ENCODE measurements at places on chromosomes 16 and 17.

DNA sequence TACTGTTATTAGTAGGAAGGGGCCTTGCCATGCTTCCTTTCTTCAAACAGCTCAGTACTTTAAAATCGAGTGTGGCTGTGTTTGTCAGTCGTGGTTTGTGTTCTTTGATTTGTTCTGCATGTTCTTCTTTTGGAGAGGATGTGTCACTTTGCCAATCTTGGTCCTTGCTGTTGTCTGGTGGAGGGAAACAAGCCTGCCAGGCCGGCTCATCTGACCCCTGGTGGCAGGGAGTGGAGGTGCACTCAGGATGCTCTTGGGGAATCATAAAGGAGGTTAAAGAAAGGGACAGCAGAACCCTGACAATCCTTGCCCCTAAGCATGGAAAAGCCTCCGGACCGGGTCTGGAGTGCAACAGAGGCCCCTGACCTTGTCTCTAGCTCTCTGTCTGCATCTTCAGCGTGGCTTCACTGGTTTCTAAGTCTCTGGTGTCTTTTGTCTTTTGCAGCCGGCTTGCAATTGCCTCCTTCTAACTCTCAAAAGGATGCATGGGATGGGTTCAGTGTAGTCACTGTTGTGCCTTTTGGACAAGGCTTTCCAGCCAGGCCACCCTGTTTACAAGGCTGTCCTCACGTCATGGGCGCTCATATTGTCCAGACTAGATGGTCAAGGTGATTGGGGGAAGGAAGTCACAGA, 135.8 kb downstream of the WWOX start:
- peak; percentile 89 for DNase-seq

- no peak for DNase-seq
Measured at GRCh38 chr17:46809110-46809571, 9.4 kb downstream of the WNT3 start.

DNA sequence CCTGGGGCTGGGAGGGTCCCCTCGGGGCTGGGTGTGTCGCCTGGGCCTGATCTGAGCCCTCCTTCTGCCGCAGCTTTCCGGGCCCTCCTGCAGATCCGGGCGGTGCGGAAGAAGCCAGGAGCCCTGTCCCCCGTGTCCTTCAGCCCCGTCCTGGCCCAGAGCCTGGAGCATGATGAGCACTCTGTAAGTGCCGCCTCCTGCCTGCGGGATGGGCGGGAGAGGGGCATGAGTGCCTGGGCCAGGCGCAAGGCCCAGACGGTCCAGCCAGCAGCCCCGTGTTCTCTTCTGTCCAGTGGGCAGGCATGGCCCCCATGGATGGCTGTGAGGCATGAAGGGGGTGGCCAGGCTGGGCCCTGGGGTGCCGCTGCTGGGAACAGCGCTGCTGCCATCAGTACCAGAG, 16.0 kb upstream of the NUDT16L1 start:
- DNase-seq = peak; percentile 72

- DNase-seq = no peak
Measured at GRCh38 chr16:89383095-89384003, 107.0 kb downstream of the ANKRD11 start.

- DNase-seq = no peak
Measured at GRCh38 chr16:75250089-75250808, 1.2 kb downstream of the BCAR1 start.

GRCh38 chr17:7644775-7645174, 6.0 kb upstream of the ATP1B2 start:
- DNase-seq = no peak

- DNase-seq = no peak
Measured at GRCh38 chr16:74601126-74601871, 5.6 kb downstream of the GLG1 start.

GRCh38 chr16:10578474-10579316, 1.7 kb downstream of the EMP2 start:
- DNase-seq = no peak

DNA sequence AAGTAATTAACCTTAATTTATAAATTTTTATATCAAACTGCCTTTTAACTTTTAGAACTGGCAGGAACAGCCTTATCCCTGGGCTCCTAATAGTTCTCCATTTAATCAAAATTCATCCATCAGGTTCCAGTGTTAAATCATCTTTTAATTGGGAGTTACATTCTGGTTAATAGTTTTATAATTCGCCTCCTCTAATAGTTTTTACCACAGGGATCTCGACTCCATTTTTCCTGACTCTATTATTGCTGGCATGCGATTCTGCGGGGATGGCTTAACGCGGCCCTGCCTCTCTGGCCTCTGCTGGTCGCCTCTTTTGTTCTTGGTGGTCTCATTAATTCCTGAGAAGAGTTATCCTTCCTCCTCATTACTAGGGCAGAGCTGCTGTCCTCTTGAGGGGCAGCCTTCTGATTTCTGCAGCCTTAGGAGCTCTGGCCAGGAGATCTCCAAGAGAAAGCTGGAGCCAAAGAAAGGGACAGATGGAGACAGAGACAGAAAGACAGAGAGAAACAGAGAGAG, 71.1 kb downstream of the MRM1 start:
- DNase-seq = no peak

DNA sequence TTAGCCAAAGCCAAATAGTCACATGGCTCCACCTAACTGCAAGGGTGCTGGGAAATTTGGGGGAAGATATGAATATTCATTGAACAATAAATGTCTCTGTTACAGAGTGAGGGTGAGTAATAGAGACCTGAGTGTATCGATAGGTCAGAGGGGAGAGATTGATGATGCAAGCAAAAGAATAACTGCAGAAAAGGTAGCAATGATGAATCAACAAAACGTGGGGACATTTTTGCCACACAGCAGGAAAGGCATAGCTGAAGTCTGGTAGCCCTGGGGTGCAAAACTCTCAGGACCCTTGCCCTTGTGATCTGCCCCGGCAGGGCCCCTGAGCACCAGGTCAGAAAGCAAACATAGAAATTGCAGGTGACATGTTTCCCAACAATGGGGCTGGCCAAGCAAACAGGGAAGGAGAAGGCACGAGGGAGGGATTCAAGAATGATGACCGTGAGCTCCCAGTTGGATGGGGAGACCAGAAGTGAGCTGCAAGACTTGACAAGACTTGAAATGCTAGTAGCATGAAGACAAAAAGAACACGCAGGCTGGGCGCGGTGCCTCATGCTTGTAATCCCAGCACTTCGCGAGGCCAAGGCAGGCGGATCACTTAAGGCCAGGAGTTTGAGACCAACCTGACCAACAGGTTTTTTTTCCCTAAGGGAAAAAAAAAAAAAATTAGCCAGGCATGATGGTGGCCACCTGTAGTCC, 12.7 kb upstream of the HERPUD1 start:
- DNase-seq = no peak

GRCh38 chr17:81476097-81476496, 36.5 kb downstream of the ACTG1 start:
- DNase-seq = no peak

- DNase-seq = no peak
Measured at GRCh38 chr16:29809850-29810698, 1.9 kb upstream of the PRRT2 start.

DNA sequence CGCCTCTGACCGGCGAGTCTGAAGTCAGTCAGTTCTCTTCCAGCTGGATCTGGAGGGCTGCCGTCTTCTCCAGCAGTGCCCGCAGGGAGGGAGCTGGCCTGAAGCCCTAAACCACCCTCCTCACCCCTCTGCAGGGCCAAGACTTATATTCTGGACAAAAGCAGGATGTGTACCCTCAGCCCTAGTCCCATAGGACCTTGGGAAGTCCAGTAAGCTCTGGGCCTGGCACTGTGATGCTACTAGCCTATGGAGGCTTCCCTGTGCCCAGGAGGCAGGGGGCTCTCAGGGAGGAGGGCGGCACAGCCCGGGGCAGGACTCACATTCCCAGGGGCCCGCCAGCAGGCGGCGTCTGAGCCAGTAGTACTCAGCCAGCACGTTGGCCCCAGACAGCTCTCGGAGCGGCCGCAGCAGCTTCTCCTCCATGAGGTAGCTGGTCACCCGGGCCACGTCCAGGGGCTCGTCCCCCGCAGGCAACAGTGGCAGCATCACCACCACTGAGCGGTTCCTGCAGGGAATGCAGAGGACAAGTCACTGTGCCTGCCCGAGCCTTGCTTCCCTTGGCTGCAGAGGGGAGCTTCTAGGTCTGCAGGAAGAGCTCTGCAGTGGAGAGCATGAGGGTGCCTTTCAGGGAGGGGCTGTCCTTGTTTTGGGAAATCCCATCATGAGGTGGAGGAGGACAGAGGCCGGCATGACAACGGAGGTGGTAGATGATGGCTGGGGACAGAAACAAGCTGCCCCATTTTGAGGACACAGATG, 41.7 kb downstream of the RMI2 start:
- DNase-seq = no peak

GRCh38 chr16:23699100-23699499, 13.9 kb downstream of the ERN2 start:
- DNase-seq = no peak

DNA sequence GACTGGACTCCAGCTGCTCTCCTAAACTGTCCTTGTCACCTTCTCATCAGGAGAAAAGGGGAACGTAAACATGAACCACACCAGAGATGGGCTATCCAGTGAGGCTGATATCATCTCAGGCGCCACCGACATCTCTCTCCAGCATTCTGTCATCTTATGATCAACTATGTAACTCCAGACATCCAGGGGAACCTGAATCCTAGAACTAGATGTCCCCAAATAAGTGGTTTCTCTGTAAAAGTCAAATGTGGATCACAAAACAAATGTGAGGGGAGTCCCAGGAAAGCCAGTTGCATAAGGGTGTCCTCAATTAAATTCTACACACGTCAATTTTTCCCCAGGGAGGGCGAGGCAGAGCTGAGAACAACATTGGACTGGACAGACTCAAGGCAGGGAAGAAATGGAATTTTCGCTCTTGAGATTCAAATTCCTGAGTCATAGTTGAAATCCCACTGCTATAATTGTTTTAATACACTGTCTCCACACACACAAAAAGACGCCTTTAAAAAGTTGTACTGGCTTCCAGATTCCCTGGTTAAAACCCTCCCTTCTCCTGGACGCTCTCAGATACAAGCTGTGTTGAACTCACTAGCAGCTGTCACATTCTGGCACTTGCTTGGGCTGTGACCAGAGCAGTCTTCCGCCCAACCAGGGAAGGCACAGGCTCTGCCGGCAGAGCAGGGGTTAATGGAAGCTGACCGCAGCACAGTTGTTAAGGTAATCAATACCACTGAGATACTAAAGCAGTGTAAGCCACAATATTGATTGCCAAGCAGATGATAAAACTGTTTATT, 62.6 kb downstream of the ZFHX3 start:
- DNase-seq = peak; percentile 30

DNA sequence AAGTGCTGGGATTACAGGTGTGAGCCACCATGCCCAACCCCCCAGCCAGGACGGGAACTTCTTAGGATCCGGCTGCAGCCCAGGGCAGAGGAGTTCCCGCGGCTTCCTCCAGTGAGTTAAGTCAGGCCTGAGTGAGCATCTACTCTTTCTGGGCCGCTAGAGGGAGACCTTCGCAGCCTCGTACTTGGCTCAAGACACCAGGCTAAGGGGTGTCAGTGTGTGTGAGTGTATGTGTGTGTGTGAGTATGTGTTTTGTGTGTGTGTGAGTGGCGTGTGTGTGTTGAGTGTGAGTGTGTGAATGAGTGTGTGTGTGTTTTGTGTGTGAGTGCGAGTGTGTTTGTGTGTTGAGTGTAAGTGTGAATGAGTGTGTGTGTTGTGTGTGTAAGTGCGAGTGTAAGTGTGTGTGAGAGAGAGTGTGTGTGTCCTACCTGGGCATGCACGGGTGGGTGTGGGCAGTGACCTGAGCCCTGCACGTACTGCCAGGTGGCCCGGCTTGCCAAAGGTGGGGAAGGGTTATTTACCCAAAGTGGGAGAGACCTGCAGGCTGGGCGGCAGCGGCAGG, 58.5 kb downstream of the TMEM235 start:
- DNase-seq = peak; percentile 90

Measured in Ammon's horn (tissue), 1 donor.